Activated T-cell treated with anti-CD3 and anti-CD28 coated beads, Interleukin-2, amount 50 U/mL, for 72 hours (primary cell): ENCODE measurements at places on chromosomes 11 and 22.

GRCh38 chr22:38455530-38456271, 702 bp upstream of the KCNJ4 start:
- DNase-seq = peak; percentile 47

GRCh38 chr22:24752088-24752623, 22.4 kb downstream of the PIWIL3 start:
- DNase-seq = no peak

GRCh38 chr11:46463701-46464421, 72.3 kb upstream of the CHRM4 start:
- DNase-seq = no peak

DNA sequence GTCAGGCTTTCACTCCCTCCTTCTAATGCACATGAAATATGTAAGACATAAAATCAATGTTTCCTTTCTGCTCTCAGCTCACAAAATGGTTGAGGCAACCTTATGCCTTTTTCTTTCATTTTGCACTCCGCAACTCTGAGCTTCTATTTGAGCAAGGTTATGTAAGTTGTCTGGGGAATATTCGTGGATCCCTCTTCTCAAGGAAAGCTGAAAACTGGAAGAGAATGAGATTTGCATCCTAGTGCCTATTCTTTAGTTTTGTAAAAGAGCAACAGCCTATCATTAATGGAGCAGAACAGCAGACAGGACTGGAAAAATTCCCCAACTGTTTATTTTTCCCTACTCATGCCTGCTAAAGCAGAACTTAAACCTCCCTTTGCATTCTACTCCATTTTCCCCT, 141.7 kb downstream of the FAM76B start:
- DNase-seq = no peak

DNA sequence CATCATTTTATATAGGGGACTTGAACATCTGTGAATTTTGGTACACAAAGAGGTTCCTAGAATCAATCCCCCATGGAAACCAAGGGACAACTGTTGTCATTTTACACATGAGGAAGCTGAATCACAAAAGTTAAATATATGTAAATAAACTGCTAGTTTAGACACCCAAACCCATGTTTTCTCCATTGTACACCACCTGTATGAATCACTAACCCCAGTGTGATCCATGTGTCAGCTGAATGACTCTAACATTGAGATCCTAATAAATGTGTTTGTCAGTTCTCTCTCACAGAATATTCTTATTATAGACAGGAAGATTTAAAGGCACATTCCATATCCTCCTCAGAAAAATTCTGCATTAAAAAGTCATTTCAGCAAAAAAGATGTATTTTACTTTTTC, 83.3 kb downstream of the ATG16L2 start:
- no peak for DNase-seq

GRCh38 chr11:9740202-9740883, 76.5 kb downstream of the SWAP70 start:
- DNase-seq = no peak

GRCh38 chr11:64254326-64254725, 3.0 kb downstream of the PLCB3 start:
- no peak for DNase-seq

GRCh38 chr11:102966011-102966410, 10.5 kb upstream of the MMP13 start:
- no peak for DNase-seq

DNA sequence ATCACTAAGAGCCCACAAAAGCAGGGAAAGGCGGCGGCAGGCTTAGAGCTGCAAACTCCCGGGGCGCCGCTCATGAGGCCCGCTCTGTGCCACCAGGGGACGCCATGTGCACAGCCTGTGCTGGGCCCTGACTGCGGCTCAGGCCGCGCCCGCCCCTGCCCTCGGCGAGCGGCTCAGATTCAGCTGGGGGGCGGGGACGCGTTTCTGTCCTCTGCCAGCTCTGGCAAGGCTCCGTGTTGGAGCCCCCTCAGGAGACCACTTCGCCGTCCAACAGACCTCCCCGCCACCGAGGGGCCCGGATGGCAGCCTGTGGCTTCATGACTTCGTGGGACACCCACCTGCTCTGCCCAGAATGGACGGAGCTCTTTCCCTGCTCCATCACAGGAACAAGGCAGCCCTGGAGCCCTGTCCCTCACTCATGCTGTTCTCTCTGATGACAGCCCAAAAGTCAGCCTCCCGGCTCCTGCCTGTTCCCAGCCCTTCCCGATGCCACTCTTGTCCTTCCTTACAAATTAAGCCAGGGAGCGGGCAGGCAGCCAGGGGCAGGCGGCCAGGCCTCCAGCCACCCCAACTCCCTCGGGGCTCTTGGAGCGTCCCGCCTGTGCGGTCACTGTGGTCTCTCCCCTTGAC, 69.1 kb downstream of the NAT10 start:
- peak; percentile 86 for DNase-seq

DNA sequence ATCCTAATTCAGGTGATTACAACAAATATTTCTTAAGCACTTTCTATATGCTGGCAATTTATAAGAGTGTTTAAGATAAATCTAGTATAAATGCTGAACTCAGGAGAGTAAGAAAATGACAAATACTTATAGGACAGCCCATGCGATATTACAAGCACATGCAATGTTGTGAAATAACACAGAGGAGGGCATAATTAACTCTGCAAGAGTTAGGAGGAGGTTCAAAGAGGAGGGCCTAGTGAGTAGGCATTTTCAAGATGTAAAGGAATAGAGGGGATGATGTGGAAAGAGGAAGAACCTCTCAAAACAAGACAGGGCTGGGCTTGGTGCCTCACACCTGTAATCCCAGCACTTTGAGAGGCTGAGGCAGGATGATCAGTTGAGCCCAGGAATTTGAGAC, 37.1 kb upstream of the IL17RA start:
- no peak for DNase-seq

- no peak for DNase-seq
Observed at GRCh38 chr11:134957540-134958335, 545.7 kb upstream of the B3GAT1 start.

GRCh38 chr22:26536056-26536761, 23.9 kb upstream of the TFIP11 start:
- DNase-seq = no peak

DNA sequence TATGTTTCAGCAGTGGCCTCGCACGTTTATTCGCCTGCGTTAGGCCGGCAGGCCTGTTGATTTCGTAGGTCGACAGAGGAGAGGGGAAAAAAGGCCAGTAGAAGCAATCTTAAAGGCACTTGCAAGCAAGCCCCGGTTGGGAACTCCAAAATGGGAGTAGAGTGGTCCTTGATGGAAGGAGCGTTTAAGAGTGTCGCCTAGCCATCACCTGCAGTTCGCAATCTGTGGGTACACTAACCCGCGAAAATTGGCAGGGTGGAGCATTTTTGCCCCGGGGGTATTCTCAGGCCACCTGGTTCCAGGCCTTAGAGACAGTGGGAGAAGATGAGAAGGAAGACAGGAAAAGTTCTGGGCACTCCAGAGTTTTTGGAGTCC, 1.1 kb downstream of the EWSR1 start:
- no peak for DNase-seq

- DNase-seq = no peak
Observed at GRCh38 chr22:50035976-50036724, 21.9 kb downstream of the TTLL8 start.

- no peak for DNase-seq
Observed at GRCh38 chr11:42901084-42901483, 410.7 kb upstream of the API5 start.

- no peak for DNase-seq
Observed at GRCh38 chr22:45510376-45511232, 7.9 kb downstream of the FBLN1 start.

DNA sequence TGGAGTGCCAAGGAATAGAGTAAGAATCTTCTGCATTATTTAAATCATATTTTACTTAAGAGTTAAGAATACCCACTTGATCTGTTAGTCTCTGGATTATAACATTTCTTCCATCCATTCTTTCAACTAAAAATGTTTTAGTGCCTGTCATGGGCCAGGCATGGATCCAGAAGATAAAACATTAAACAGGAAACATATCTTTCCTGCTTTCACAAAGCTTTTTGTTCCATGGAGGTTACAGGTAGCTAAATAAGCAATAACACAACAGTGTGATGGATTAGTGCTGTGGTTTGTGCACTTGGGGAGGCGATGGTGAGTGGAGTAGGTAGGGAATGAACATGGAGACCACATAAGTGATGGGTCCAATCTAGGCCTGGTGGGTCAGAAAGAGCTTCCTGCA, 258.5 kb downstream of the DDX10 start:
- no peak for DNase-seq

DNA sequence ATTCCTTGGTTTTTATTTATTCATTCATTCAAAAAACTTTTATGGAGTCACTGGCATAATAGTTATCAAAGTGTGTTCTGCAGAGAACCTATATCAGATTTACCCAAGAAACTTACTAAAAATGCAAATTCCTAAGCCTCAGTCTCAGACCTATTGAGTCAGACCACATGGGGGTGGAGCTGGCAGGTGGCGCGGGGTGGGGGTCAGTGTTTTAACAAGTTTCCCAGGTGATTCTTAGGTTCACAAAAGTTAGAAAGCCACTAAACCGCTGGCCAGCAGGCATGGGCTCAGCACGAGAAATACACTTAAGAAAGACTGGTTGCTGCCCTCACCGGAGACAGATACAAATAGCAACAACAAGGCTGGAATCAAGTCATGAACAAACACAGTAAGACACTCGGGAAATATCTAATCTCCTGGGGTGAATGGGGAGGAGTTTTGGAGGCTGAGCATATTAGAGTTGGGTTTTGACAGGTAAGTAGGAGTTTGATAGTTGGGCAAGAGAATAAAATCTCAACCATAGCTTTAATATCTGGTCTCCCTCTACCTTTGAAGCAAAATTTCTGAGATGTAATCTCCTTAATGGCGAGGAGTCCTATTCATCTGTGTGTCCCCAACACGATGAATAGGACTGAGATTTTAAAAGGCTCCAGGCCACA, 167.5 kb upstream of the NECTIN1 start:
- DNase-seq = no peak

DNA sequence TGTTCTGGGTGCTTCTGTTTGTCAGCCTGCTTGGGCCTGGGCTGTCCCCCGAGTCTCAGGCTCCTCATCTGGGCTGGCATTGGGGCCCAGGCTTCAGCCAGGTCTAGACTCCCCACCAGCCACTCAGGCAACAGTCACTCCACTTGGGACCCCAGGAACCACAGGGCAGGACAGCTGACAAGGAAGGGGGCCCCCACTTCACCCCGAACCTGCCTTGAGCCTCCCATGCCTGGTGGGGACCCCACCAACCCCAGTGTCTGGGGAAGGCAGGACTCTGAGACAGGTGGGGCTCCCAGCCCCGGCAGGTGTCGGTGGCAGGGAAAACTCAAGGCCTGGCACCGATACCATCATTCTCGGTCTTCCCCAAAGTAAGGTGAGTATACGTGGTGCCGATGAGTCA, 11.7 kb upstream of the LTO1 start:
- no peak for DNase-seq

DNA sequence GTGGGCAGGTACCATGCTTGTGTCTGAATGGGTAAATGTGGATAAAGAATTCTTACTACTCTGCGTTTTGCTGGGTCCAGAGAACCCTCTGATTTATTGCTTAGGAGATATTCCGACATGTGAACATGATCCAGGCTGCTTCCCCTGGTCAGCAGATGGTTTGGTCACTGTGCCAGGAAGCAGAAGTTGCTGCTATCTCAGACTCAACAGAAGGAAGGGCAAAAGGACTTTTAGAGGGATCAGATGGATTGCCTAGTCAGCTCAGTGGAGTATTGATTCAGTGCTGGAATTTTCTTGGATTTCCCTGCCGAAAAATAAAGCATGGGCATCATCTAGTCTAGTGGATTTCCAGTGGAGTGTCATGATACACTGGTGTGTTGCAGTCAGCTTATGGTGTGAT, 440.1 kb downstream of the NTM start:
- no peak for DNase-seq

DNA sequence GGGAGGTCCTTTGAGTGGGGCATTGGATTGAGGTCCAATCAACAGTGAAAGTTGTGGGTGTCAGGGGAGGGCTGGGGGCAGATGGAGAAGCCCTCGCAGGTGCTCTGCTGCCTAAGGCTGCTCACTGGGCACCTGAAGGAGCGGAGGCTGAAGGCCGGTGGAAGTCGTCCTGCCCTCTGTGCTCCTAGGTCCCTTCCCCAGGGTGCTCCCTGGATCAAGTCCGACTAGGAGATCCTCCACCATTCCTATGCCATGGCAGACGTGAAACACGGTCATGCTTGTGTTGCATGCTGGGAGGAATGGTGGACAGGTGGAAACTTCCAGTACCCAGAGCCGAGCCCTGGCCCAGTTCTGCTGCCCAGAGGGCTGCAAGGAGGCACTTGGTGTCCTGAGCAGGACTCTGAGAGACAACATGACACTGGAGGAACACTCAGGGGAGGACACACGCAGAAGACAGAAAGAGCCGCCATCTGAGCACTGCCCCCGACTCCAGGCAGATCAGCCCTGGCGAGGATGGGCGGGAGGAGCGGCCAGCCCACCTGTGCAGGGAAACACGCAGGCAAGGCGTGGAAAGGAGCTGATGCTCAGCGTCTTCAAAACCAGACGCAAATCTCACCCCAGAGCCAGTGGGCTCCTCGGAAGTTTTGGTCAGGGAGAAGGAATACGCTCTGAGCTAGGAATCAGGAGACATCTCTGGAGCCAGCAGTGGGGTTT, 786.8 kb downstream of the BRD1 start:
- DNase-seq = no peak

DNA sequence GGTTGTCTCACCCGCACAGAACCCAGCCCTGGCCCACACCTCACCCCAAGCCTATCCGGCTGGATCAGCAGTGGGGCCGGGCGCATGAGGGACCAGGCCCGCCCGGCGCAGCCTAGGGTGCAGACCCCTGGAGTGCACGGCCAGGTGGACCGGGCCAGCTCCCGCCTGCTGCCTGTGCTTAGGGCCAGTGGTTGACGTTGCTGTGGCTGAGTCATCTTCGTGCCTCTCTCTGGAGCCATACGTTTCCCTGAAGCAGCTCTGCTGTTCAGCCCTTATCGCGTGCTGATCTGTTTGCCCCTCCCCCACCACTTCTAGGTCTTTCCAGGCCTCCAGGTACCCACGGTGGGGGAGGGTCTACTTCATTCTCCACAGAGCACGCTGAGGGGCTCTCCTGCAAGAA, 39.5 kb downstream of the CDKN1C start:
- no peak for DNase-seq
